ENCODE measurements at places on chromosomes 7 and 10.

DNA sequence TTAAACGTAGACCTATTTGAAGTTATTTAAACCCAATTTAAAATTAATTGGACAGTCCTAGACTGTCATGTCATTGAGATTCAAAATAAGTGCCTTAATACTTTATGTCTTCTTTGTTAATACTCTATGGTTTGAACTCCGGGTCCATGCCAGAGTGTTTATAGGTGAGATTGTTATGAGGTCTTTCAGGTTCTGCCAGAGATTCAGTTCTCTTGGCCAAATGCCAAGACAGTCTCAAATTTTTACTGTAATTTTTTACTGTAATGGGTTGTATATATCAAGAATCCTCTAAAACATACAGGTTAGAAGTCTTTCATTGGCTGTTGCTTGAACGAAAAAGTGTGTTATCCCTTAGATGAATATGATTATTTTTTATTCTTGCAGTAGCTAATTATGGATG lies 3.9 kb downstream of the ADD3 start:
- DNase-seq: peak; percentile 62

DNA sequence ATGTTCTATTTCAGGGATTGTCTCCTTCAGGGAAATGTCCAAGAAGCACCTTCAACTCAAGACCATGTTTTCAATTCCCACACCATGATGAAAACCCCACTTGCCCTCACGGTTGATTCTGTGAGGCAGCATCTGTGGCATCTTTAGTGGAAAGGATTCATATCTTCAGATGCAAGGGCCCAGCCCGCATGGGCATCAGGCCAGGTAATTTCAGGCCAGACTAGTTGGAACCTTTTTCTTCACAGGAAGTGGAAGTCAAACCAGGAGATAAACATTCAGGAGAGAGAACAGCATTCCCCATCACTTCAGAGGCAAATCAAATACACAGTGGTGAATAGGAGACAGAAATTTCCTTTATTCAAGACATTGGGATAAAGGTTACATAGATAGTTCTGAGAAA lies 88.8 kb downstream of the JCAD start:
- DNase-seq: no peak

DNA sequence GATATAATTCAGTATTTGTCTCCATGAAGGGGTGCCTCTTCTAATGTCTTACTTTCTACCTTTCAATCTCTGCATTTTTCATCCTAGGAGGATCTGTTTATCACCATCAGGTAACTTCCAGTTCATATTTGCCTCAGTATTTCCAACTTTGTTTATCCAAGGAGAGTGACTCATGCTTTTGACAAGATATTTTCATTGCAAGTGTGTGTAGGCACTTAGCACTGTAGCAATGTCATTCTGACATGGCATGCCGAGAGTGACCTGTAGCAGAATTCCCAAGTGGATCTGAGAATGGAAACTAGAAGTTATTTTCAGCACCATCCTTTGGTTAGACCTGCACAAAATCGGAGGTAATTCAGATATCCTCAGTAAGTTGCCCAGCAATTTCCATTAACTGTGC lies 129.9 kb downstream of the INHBA start:
- DNase-seq: no peak

DNA sequence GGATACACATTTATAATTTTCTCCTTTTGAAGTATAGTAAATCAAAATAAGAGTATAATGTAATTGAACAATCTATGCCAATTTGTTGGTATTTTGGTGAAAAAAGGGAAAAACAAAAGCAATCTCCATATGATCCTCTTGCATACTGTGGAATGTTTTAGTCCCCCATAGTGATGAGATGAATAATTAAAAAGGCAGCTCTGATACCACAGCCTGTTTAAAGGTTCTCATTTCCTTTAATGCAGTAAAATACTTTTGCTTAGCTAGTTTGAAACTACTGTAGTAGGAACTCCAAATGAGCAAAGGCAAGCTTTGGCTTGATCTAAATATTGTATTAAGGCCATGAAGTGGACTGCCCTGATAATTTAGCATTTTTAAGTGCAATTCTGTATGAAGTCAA lies 77.6 kb downstream of the VTI1A start:
- DNase-seq: no peak

- peak; percentile 45 for DNase-seq
Observed at GRCh38 chr7:55641811-55642210, 69.5 kb upstream of the VOPP1 start.

- no peak for DNase-seq
Observed at GRCh38 chr10:28459453-28460144, 73.3 kb upstream of the WAC start.

DNA sequence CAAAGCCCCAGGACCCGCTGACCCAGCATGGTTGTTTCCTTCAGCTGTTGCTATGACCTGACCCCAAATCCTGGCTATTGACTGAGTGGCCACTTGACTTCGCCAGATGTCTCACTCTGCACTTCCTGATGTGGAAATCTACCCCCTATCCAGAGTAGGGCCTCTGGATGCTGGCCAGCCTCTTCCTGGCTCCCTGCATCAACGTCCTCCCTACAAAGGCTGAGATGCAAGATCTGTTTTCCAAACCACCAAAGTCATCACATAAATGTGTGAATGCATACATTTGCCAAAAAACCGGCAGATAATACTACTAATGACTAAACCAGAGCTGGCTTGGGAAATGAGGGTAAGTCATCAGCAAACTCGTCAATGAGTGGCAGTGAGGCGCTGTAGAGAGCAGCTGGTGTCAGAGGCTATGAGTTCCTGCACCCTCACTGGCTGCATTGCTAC lies 70.4 kb downstream of the PYROXD2 start:
- DNase-seq: no peak

- no peak for DNase-seq
Observed at GRCh38 chr7:100699018-100699417, 5.0 kb upstream of the GIGYF1 start.

Measured in umbilical cord (tissue), 2 donors.